Glutamatergic neuron (in vitro differentiated cells): ENCODE measurements at places on chromosomes 3 and 15.

- no peak for DNase-seq
- no peak overlapping the region for H3K27ac ChIP-seq
- peaks cover 4% of the 10 kb centered on the region for H3K27me3 ChIP-seq
- H3K4me1 ChIP-seq = no peaks in the 10 kb centered on the region
These were observed 25.1 kb upstream of the GAP43 start for GRCh38 chr3:115598216-115598615.

DNA sequence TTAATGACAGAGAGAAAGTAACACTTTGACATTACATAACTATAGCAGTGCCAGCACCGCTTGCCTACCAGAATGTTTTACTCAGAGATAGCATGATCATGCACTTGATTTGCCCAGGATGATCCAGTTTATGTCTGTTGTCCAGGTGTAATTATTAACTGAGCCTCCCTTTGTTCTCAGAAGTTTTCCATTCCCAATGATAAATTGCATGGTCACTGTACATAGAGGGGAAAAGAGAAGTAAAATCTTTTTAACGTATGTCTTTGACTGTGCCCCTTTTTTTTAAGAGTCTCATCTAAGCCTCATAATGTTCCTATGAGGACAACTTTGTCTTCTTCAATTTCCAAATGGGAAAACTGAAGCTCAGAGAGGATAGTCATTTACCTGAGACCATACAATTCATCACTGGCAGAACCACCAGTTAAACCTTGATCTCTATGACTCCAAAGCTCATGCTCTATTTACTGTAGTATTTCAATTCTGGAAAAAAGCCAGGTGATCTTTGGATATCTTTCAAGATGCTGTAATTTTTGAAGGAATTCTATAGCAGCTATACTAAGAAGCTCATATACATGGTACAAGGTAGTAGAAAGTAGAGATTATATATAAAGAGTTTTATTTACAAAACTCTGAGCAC, 25.1 kb downstream of the C3orf85 start:
- no peaks in the 10 kb centered on the region for H3K4me1 ChIP-seq
- no peak for DNase-seq
- no peak overlapping the region for H3K4me3 ChIP-seq
- no peaks in the 10 kb centered on the region for H3K27me3 ChIP-seq

DNA sequence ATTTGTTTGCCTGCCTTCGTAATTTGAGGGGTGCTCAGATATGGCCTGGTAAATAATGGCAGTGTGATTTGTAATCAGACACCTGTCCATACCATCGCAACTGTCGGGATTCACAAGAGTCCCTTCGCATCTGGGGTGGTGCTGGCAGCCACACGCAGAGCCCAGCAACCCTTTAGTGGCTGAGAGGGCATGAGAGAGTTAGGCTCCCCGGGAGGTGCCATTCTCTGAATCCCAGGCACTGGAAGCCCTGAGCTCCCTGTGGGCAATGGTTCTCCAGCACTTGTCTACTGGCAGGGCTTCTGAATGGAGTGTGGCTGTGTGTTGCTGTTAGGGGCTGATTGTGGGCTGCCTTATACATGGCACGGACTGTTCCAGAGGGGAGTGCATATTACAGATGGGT, 230.1 kb downstream of the EBLN2 start:
- no peak overlapping the region for H3K4me3 ChIP-seq
- no peaks in the 10 kb centered on the region for H3K36me3 ChIP-seq
- no peak overlapping the region for H3K27ac ChIP-seq
- no peaks in the 10 kb centered on the region for H3K27me3 ChIP-seq
- peaks cover 2% of the 10 kb centered on the region for H3K4me1 ChIP-seq

- H3K4me1 ChIP-seq = peaks cover 7% of the 10 kb centered on the region
- H3K27ac ChIP-seq = no peak overlapping the region
- H3K27me3 ChIP-seq = peaks cover 10% of the 10 kb centered on the region
- DNase-seq = no peak
- H3K4me3 ChIP-seq = no peak overlapping the region
- H3K36me3 ChIP-seq = peaks cover 5% of the 10 kb centered on the region
These were observed 29.1 kb downstream of the RUVBL1 start for GRCh38 chr3:128094295-128095151.

GRCh38 chr3:127209155-127209839, 16.4 kb downstream of the PRR23E start:
- no peak overlapping the region for H3K4me3 ChIP-seq
- H3K27ac ChIP-seq = no peak overlapping the region
- peaks cover 6% of the 10 kb centered on the region for H3K4me1 ChIP-seq
- no peaks in the 10 kb centered on the region for H3K36me3 ChIP-seq
- H3K27me3 ChIP-seq = peaks cover 9% of the 10 kb centered on the region
- no peak for DNase-seq

GRCh38 chr3:114650808-114651207, 357.0 kb downstream of the TIGIT start:
- H3K4me3 ChIP-seq = no peak overlapping the region
- DNase-seq = no peak
- no peaks in the 10 kb centered on the region for H3K4me1 ChIP-seq
- peaks cover 1% of the 10 kb centered on the region for H3K27me3 ChIP-seq

- no peaks in the 10 kb centered on the region for H3K36me3 ChIP-seq
- H3K4me1 ChIP-seq = peaks cover 20% of the 10 kb centered on the region
- H3K27me3 ChIP-seq = no peaks in the 10 kb centered on the region
- no peak overlapping the region for H3K4me3 ChIP-seq
- H3K27ac ChIP-seq = peak overlapping the region; percentile 46
- DNase-seq = no peak
These were observed 540.6 kb downstream of the NLGN1 start for GRCh38 chr3:173938159-173938558.

- no peaks in the 10 kb centered on the region for H3K36me3 ChIP-seq
- DNase-seq = no peak
- H3K4me3 ChIP-seq = no peak overlapping the region
- peaks cover 1% of the 10 kb centered on the region for H3K4me1 ChIP-seq
These were observed 6.3 kb upstream of the RAMAC start for GRCh38 chr15:82979726-82980125.

DNA sequence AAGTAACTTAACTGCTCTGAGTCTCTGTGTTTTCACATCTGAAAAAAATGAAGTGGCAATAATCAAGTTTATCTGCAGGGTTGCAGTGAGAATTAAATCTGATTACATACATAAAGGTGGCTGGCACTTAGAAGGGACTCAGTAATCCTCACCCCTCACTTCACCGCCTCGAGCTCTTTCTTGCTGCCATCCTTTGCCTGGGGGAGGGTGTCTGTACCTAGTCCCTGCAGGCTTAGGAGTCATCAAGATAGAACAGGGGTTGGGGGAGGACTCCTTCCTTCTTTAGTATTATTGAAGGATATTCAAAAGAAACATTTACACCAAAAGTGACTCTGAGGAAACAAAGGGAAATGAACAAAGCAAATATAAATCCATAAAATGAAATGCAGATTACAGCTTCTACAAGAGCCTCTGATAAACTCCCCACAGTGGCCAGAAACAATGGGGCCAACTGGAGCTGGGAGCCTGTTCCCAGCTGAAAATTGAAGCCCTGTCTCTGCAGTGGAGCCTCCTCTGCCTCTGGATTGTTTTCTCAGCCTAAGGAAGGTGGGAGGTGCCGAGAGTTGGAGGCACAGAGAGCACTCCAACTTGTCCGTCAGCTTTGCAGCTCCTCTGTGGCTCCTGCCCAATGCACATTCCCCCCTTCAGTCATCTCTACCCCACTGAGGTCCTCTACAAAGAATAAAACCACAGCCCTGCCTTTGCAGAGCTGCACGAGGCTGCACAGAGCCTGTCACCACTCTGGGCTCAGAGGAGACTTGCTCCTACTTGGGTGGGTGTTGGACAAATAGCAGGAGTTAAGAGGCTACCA, 41.8 kb downstream of the CRYGS start:
- peaks cover 12% of the 10 kb centered on the region for H3K36me3 ChIP-seq
- DNase-seq = no peak
- H3K4me3 ChIP-seq = no peak overlapping the region
- H3K27ac ChIP-seq = no peak overlapping the region

GRCh38 chr15:76146812-76147211, 87.0 kb downstream of the TMEM266 start:
- H3K4me3 ChIP-seq = no peak overlapping the region
- peaks cover 11% of the 10 kb centered on the region for H3K27me3 ChIP-seq
- H3K27ac ChIP-seq = no peak overlapping the region
- peaks cover 19% of the 10 kb centered on the region for H3K4me1 ChIP-seq

- H3K36me3 ChIP-seq = no peaks in the 10 kb centered on the region
- no peak overlapping the region for H3K27ac ChIP-seq
- no peak for DNase-seq
- no peaks in the 10 kb centered on the region for H3K27me3 ChIP-seq
- no peak overlapping the region for H3K4me3 ChIP-seq
These were observed 16.1 kb downstream of the ZDHHC23 start for GRCh38 chr3:113963879-113964278.

DNA sequence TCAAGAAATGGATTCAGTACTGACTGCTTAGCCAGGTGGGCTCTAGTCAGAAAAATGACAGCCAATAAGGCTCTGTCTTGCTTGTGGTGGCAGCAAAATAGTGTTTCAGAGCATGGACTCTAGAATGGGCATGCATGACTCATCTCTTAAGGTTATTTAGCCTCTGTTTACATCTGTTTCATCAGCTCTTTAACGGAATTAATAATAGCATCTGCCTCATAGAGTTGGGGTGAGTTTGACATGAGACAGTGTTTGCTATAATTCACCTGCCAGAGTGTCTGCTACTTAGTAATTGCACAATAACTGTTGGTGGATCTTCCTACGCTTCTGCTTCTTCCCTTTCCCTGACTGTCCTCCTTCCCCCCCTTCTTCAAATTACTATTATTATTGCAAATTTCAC, 350.4 kb upstream of the SEMA6D start:
- no peak for DNase-seq
- no peaks in the 10 kb centered on the region for H3K36me3 ChIP-seq
- H3K27ac ChIP-seq = no peak overlapping the region
- H3K4me1 ChIP-seq = peaks cover 30% of the 10 kb centered on the region
- H3K27me3 ChIP-seq = peaks cover 9% of the 10 kb centered on the region

- no peak for DNase-seq
- H3K36me3 ChIP-seq = no peaks in the 10 kb centered on the region
- no peaks in the 10 kb centered on the region for H3K27me3 ChIP-seq
- H3K27ac ChIP-seq = no peak overlapping the region
- H3K4me1 ChIP-seq = no peaks in the 10 kb centered on the region
These were observed 229.9 kb downstream of the LRRN1 start for GRCh38 chr3:4029135-4029534.

DNA sequence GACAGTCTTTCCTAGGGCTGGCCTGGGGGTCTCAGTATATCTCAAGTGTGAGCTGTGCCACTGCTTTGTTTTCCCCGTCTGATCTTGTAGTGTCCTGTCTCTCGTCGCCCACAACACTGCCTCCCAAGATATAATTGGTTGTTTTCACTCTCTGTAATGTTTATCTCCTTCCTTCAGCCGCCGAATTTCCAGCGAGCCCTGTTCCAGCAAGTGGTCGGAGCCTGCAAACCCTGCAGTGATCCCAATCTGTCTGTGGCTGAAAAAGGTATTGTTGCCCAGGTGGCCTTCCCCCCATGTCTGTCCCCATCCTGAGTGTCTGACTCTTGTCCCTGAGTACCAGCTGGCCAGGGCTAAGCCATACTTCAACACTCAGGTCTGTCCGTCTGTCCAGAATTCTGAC, 9.5 kb upstream of the MANF start:
- H3K27ac ChIP-seq = no peak overlapping the region
- peaks cover 9% of the 10 kb centered on the region for H3K4me1 ChIP-seq
- DNase-seq = peak; percentile 3
- peaks cover 5% of the 10 kb centered on the region for H3K36me3 ChIP-seq

DNA sequence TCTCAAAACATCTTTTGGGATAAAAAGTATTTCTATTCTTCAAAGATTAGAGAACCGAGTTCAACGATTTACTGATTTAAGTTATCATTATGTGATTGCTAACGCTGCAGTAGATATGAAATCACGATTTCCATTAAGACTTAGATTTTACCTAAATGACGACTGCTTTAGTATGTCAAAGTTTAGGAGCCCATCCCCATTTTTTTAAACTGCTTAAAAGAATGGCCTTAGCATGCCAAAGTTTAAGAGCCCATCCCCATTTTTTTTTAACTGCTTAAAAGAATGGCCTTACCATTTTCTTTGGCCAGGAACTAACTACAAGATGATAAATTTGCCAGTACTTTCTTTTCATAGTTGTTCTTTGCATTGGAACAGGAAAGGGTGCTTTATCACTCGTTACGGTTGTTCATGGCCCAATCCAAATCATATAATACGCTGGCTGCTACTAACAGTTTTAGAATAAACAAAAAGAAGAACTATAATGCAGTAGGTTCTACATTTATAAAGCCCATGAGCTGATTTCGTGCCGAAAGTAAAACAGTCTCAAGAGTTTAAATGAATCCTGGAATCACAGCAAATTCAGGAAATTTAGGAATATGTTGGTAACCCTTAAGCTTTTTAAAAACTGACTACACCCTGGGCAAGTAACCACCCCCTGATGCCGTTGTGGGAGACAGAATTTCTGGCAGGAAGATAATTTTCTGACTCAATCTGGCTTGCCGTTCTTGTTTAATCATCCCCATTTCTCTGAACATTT, 869 bp upstream of the TSC22D2 start:
- peaks cover 11% of the 10 kb centered on the region for H3K27me3 ChIP-seq
- peak overlapping the region; percentile 93 for H3K4me3 ChIP-seq
- H3K36me3 ChIP-seq = peaks cover 7% of the 10 kb centered on the region
- no peak for DNase-seq
- H3K4me1 ChIP-seq = peaks cover 7% of the 10 kb centered on the region

DNA sequence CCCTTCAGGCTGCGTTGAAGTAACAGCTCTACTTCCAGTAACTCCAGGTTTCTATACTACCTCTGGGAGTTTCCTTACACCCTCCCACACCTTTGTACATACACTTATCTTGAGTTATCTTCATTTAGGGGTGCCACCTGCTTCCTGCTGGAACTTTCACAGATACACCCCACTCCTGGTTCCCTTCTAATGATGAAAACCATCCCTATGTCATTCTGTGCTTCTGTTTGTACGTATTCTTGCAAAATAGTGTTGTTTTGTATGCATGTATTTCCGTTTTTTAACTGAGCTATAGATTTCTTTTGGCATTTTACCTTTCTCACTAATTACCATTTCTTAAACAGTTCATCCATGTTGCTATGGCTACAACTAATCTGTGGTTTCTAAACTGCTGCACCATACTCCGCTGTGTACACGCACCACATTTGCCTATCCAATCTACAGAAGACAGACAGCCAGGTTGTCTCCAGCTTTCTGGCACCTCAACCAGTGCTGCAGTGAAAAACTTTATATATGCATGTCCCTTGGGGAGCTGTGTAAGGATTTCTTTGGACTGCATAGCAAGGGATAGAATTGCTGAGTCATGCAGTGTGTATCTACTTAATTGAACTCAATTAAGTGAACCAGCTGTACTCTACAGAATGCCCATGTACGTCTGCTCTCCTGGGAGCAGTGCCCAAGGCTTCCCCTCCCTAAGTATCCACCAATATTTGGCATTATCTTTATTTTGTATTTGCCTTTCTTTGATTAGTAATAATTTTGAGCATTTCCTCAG, 61.4 kb upstream of the ST8SIA2 start:
- peaks cover 3% of the 10 kb centered on the region for H3K36me3 ChIP-seq
- H3K27me3 ChIP-seq = peaks cover 2% of the 10 kb centered on the region
- H3K4me1 ChIP-seq = peaks cover 3% of the 10 kb centered on the region
- no peak for DNase-seq

- no peaks in the 10 kb centered on the region for H3K36me3 ChIP-seq
- H3K4me3 ChIP-seq = no peak overlapping the region
- DNase-seq = no peak
- no peak overlapping the region for H3K27ac ChIP-seq
These were observed 31.1 kb upstream of the SV2B start for GRCh38 chr15:91068966-91069365.

- DNase-seq = peak; percentile 46
- peak overlapping the region; percentile 53 for H3K4me3 ChIP-seq
- H3K27me3 ChIP-seq = peaks cover 13% of the 10 kb centered on the region
- peaks cover 52% of the 10 kb centered on the region for H3K4me1 ChIP-seq
- H3K36me3 ChIP-seq = no peaks in the 10 kb centered on the region
- peak overlapping the region; percentile 95 for H3K27ac ChIP-seq
These were observed 71.1 kb downstream of the MGLL start for GRCh38 chr3:127751163-127751621.

- no peaks in the 10 kb centered on the region for H3K36me3 ChIP-seq
- H3K4me1 ChIP-seq = peaks cover 2% of the 10 kb centered on the region
These were observed 152.4 kb downstream of the LEKR1 start for GRCh38 chr3:156978481-156978961.
